Stimulated activated naive CD8-positive, alpha-beta T cell treated with anti-CD3 and anti-CD28 coated beads, Interleukin-15, Interleukin-2, amounts not matched to agents 100 U/mL and 50 U/mL, for 24 hours (primary cell): ENCODE measurements at places on chromosomes 7 and 10.
A peak's percentile ranks its signal among the peaks of the same experiment; 100 is the strongest.

DNA sequence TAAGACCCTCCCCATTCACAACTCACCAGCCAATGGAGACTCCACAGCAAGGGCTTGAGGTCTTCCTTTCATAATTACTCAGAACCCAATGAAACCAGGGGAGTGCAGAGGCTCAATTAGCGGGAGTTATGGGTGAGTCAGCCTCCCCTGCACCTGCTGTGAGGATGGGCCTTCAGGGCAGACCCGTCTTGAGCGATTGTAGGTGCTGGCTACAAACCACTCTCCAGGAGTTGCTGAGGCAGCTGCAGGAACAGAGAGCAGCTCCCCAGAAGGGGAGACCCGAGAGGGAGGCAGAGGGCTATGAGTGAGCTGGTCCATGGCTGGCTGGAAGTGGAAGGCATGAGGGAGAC is 58.5 kb upstream of the SORCS3 start:
- DNase-seq = no peak

DNA sequence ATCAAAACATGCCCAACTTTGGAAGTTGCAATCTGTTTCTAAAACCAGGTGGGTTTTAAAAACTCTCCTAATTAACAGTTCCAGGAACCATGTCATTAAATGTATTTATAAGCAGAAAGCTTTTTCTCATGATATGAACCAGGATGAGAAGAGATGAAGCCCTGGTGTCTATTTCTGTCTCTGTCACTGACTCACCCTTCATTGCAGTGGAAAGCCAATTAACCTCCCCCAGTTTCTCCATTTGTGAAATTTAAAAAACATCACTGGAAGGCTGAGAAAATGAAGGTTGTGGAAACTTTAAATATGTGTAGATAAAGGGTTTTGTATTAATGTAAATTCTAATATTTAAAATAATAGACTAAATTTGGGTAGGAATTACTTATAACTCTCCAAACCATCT is 1088.0 kb downstream of the SORCS1 start:
- no peak for DNase-seq

DNA sequence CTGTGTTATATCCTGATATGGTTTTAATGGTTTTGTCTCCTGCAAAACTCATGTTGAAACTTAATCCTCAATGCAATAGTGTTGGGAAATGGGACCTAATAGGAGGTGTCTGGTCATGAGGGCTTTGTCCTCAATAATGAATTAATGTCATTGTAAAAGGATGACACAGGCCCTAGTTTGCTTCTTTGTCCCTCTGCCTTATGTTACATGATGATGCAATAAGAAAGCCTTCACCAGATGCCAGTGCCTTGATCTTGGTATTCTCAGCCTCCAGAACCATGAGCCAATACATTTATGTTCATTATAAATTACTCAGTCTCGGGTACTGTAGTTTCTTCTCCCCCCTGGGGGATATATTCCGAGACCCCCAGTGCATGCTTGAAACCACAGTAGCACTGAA is 1247.4 kb upstream of the SORCS1 start:
- no peak for DNase-seq

- peak; percentile 75 for DNase-seq
Observed at GRCh38 chr10:119416855-119417254, 125.7 kb downstream of the RGS10 start.

DNA sequence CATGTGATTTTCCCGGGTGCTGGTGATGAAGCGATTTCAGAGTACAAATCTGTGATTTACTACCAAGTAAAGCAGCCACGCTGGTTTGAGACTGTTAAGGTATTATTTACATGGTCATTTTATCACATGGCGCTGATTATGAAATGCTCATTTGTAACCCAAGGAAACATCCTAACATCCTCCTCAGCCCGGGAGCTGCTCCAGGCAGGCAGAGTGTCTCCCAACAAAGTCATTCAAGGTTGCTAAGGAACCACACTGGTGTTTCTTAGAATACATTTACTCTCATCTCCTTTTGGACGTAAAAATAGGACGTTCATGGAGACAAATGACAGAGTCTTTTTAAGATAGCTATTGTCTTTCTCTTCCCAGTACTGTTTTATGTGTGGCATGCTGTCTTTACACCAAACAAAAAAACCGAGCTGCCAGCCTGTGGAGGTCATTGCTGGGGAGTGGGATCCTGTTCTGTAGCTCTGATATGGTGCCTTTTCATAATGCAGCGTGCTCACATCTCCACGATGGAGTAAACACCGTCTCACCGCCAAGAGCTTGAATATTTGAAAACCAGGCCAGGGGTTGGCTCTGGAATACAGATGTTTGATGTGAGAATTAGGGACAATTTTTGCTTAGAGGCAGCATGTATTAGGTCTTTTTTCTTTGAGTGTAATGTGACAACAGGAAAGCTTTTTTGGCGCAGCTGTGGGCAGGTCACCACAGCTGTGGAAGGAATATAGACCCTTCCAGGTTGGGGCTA is 119.6 kb downstream of the DOCK1 start:
- no peak for DNase-seq

DNA sequence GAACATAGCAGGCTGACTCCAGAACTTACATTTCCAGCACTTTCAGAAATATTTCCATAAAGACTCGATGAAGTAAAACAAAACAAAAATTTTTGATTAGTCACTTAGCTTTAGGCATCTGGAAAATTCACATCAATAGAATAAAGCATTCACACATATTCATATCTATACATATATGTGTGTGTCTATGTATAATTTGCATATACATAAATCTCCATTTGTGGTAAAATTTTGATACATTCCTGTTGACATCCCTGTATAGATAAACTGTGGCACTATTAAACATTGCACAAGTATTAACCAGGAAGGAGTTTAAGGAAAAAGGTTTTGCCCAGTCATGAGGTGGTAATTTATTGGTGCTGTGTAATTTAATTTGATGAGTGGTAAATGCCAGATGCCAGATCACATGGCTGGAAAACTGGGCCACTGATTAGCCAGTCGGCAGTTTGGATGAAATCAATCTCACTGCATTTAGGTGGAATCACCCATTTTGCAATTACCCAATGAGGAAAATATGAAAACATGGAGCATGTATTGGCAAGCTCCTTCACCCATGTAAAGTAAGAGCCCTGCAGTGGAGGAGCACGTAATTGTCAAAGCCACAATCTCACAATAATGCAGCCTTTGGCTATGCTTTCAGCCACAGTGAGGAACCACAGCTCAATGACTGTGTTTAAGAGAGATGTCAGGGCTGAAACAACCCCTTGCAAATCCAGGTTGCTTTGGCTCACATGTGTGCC is 294.6 kb downstream of the RNLS start:
- no peak for DNase-seq

- DNase-seq = no peak
Observed at GRCh38 chr7:46393142-46393541, 472.1 kb upstream of the IGFBP3 start.

DNA sequence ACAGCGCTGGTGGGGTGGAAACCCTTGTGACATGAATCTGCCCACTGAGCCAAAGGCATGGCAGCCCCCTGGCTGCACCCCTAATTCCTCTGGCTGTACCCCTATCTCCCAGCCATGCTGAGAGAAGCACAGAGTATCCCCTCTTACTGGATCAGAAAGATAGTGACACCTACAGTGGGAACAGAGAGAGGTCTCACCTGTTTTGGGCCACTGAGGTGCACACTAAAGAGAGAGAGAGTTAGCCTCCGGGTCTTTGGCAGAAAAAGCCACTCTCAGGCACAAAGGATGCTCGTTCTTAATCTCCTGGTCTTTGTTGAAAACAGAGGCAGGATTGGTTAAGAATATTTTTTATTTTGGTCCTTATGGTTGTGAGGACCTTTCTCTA is 11.3 kb downstream of the TSPAN14 start:
- no peak for DNase-seq

- DNase-seq = no peak
Observed at GRCh38 chr7:157670490-157671357, 333.9 kb downstream of the DNAJB6 start.

GRCh38 chr10:2813286-2813685 is 254.1 kb upstream of the PFKP start:
- DNase-seq = no peak

GRCh38 chr7:135231686-135232085 is 2.0 kb upstream of the STRA8 start:
- no peak for DNase-seq

DNA sequence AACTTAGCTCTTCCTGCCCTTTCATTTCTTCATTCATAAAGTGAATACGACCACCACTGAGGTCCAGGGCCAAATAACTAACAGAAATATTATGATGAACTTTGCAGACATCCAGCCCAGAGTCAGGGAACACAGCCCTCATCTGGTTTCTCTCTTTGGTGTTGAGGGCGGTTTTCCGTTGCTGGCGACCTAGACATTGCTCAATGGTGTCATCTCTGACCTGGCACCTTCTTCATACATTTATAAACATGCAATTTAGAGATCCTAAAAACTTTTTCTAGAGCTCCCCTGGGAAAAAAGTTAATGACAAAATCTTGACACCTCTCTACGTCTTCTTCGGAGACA is 324 bp upstream of the TET1 start:
- peak; percentile 12 for DNase-seq

DNA sequence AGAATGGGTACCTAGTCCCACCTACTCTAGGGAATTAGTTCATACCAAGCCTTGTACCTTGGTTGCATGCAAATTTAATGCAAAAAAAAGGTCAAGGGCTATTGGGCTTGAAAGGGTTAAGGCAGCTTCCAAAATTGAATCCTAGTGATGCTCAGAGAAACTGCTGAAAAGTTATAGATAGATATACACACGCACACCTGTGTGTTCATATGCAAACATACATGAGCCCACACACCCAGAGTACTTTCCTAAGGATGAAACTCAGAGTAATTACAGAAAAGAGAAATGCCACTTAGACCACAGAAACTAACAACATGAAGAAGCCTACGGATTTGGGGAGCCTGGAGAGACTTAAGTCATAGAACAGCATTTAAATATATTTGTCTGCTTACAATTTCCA is 1.5 kb downstream of the SLC25A13 start:
- no peak for DNase-seq

DNA sequence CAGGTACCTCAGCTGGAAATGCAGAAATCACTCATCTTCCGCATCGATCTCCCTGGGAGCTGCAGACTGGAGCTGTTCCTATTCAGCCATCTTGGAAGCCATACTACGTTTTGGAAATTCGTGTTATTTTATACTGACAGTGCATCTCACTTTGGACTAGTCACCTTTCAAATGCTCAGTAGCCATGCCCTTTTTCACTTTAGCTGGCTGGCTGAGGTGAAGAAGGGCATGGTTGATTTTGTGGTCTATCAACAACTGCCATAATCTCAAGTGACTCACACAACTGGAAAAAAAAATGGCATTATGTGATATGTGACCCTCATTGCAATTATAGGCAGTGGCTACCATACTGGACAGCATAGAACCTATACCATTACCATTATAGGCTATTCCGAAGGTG is 100.5 kb downstream of the CCDC71L start:
- no peak for DNase-seq

GRCh38 chr7:70322856-70323255 is 724.6 kb downstream of the AUTS2 start:
- no peak for DNase-seq

GRCh38 chr7:114298011-114298410 is 116.6 kb upstream of the FOXP2 start:
- DNase-seq = no peak

GRCh38 chr7:69757981-69758430 is 159.7 kb downstream of the AUTS2 start:
- no peak for DNase-seq

DNA sequence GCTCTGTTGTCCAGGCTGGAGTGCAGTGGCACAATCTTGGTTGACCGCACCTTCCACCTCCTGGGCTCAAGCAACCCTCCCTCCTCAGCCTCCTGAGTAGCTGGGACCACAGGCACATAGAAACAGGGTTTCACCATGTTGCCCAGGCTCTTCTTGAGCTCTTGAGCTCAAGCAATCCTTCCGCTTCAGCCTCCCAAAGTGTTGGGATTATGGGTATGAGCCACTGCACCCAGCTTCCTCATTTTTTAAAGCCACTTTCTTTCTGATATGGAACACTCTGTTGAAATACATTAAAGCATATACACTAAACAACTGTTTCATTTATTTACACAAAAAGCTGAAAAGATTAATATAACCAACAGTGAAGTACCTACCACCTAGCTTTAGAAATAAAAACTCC is 117.2 kb downstream of the CLEC2L start:
- no peak for DNase-seq

DNA sequence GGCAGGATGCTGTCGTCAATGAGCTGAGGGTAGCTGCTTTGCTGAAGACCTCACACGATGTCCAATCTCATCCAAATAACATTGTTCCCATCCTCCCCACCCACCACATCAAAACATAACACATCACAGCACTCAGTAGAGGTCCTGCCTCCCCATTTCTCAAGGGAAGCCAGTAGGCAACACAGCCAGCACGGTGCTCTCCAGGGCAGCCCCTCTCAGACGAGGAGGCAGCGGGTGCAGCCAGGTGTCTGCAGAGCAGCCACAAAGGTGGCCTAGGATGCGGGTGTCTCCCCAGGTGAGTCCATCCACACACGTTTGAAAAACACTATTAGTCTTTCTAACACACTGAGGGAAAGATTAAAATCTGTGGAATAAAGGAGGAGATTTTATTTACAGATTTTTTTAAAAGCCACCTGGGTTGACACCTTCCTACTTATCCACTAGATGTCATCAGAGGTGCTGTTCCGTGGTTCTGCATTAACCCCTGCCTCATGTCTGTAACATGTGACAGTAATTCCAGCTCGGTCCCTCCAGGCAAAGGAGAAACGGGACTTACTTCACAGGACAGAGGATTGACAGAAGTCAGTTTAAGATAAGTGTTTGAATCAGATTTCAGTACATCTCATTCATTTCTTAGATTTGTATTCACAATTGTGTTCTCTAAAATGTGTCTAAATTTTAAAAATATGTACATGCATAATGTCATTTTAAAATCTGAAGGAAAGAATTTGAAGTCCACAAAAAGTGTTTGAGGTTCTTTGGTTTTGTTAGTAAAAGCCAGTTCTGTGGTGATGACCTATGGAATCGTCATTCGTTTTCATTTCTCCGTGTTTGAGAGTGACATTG is 68.0 kb downstream of the LANCL2 start:
- DNase-seq = peak; percentile 15

DNA sequence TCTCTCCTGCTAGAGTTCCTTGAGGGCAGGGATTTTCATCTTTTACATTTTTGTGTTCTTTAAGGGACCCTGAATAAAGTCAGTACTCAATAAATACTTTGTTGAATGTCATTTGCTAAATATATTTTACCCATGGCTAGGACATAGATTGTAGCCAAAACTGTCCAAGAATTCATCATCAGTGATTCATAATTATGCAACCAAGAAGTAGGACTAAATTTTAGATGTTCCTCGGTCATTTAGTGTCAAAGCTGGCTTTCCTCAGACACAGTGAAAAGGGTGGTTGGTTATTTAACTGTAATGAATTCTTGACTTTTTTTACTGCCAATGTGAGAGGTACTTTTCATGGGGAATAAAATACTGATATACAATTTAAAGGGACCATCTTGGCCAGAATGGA is 3.3 kb downstream of the NUDT13 start:
- no peak for DNase-seq

DNA sequence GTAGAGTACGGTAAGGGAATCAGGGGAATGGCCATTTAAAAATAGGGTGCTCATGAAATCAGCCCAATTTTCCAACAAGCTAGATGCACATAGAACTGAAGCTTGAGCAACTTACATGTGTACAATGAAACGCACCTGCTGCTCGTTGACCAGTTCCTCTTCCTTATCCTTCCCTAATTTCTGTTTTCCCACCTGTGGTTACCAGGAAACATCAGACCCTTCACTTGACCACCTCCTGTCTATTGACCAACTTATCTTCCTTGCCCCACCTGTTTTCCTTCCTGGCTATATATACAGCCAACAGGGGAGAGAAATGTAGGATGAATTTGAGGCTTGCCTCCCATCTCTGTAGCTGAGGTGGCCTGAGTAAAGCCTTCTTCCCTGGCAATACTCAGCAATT is 37.8 kb upstream of the RAPGEF5 start:
- DNase-seq = no peak
